NCI-H2227 treated with DMSO at 0.1 percent for 48 hours (cell line): ENCODE measurements at places on chromosomes 2 and 18.

- no peak for DNase-seq
These were observed 14.8 kb upstream of the BIN1 start for GRCh38 chr2:127121776-127122176.

GRCh38 chr2:98299211-98299905 lies 46.9 kb upstream of the CNGA3 start:
- no peak for DNase-seq

DNA sequence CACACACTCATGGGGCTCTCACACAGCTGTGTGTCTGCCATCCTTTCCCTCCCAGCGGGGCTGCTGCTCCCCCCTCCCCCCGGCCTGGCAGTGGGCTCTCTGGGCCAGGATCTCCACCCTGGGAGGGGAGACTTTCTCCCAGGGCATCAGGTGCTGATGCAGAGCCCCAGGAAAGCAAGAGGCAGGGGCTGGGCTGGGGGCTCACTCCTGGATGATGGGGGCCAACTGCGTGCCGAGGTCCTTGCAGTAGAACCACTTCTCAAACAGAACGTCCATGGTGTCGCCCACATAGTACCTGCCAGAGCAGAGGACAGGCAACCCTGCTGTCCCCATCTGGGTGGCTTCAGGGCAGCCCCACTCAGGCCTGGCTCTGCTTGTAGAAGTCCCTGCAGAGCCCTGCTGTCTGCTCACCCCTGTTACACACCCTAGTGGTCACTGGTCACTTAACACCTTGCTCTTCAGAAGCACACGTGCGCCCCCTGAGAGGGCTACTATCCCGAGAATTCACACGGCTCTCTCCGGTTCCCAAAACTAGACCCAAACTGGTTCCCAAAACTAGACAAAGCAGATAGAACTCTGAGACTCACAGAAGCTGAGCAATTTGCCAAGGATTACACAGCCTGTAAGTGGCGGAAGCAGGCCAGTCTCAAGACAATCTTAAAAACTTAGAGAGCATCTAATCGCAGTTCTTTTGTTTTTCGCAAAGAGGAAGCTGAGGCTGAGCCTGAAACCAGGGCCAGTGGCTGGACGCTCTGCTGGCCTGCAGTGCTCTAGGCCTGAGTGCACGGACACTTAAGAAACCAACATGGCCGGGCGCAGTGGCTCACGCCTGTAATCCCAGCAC lies 6.6 kb upstream of the OXER1 start:
- peak; percentile 20 for DNase-seq

DNA sequence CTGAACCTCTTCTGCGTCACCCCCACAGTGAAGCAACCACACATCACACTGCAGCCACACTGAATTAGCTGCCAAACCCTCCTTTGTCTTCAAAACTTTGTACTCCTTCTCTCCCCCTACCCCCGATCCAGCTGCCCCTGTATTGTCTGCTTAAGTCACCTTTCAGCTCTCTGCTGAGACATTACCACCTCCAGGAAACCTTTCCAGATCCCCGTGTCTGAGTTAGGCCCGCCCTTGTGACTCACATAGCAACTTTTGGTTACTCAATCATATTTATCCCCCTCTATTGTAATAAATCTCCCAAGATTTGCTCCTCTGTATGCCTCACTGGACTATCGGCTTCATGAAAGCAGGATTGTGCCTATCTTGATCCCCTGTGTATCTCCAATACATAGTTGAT lies 82.8 kb upstream of the CDCA7 start:
- DNase-seq = no peak

DNA sequence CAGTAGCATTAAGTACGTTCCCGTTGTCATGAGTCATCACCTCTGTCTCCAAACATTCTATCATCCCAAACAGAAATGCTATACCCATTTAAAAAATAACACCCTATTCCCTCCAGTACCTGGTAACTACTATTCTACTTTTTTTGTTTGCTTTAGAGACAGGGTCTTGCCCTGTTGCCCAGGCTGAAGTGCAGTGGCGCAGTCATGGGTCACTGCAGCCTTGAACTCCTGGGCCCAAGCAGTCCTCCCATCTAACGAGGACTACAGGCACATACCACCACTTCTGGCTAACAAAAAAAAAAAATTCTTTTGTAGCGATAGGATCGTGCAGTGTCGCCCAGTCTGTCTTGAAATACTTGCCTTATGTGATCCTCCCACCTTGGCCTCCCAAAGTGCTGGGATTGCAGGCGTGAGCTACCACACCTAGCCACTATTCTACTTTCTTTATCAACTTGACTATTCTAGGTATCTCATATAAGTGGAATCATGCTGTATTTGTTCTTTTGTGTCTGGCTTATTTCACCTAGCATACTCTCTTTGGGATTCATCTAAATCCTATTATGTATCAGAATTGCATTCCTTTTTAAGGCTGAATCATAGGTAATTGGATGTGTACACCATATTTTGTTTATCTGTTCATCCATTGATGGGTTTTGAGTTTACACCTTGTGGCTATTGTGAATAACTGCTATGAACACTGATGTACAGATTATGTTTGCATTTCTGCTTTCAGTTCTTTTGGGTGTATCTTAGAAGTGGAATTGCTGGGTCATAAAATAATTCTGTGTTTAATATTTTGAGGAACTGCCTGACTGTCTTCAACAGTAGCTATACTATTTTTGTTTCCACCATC lies 14.4 kb downstream of the ZCCHC2 start:
- no peak for DNase-seq

DNA sequence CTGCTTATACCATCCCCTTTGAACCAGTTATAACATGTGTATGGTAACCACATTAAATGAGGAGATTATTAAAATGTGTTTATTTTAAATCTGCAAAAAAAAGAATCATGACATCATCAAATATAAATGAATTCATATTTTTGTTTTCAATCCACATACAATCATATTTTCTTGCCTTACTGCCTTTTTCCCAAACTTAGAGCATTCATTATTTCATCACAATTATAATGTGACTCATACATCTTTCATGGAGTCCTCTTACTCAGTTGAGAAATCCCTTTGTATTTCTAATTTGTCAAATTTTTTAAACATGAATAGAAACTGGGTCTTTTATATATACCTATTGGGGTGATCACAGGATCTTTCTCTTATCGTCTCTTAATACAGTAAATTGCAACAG lies 909.6 kb downstream of the DSC3 start:
- no peak for DNase-seq

GRCh38 chr18:48060346-48060745 lies 129.9 kb upstream of the SMAD2 start:
- DNase-seq = no peak

- DNase-seq = no peak
These were observed 804.4 kb downstream of the EPHA4 start for GRCh38 chr2:220767591-220768255.

DNA sequence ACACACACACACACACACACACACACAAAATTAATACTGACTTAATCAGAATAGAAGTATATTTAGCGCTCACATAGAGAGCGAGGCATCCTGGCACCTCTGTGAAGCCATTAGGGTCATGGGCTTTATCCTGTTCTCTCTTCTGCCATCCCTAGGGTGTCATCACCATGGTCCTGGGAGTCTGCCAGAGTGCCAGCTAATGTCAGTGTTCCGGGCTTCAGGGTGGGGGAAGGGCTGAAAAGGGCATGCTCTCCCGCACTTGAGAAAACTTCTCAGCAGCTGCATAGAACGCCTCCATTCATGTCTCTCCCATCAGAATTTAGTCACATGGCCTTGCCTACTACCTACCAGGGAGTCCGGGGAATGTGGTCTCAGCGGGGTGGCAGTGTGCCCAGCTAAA lies 19.7 kb upstream of the DYNC2LI1 start:
- no peak for DNase-seq
